ENCODE measurements at places on chromosomes 5 and 9. TPM values are rescaled to one million over a fixed set of nuclear protein-coding genes. Genes with fewer than 3 reads are reported as not detected.

The AK8 gene
- 1.1 TPM for total RNA-seq

The UBTD2 gene
- total RNA-seq = 42.5 TPM

The DRD1 gene
- 0.10 TPM for total RNA-seq

- DNase-seq = no peak
These were observed 5.7 kb downstream of the FIBCD1 start for GRCh38 chr9:130933114-130934046.

- no peak for DNase-seq
These were observed 143.4 kb downstream of the ZNF608 start for GRCh38 chr5:124602925-124603650.

Measured in skin of body (tissue), 3 donors.